CD8-positive, alpha-beta T cell (primary cell): ENCODE measurements at places on chromosomes 4 and X.

DNA sequence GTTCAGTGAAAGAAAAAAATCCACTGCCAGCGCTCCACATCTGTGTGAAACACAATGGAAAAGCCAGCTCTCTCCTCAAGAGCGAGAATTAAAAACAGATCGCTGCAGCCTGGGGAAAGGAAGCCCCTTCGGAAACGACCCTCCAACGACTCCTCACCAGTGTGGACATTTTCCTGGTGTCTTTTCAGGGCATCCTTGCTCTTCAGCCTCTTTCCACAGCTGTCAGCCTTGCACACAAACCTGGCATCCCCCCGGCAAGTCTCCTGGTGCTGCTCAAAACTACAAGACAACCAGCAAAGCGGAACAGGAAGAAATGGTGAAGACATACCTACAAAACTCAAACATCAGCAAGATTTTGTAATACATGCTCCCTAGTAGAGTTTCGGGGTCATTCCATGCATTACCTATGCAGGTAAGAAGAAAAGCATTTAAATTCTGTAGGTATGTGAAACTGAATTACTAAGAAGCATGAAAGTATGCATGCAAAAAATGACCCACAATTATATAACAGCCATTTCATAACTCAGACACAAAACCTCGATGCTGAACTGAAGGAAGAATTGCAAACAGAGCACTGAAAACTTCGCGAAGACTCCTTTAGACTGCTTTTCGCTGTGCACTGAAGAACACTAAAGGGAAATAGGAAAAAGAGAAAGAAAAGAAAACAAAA, 106.1 kb downstream of the PRDM5 start:
- DNase-seq, result no peak

GRCh38 chrX:27350476-27350875, 112.7 kb downstream of the PPP4R3C start:
- DNase-seq, result no peak

DNA sequence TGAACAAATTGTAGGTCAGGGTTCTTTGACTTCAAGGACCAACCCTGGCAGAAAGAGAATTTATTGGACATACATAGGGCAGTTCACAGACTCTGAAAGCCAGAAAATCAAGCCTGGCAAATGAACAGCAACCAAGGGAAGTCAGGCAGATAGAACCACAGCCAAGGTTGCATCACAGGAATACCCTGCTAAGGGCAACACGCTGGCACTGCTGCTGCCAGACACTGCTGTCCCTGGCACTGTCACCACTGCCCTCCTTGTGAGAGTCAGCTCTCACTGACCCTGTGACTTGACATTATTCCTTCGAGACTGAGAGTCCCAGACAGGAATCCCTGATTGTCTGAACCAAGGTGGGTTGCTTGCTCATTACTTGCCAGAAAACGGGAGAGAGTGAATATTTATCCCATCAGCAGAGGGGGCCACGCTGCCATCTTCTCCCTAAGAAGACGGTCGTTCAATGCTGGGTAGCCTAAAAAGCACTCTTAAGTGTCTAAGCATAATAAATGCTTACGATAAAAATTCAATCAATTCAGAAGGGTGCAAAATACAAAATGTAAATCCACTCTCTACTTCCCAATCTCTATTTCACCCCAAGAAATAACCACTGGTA, 23.2 kb upstream of the PTTG2 start:
- no peak for DNase-seq

DNA sequence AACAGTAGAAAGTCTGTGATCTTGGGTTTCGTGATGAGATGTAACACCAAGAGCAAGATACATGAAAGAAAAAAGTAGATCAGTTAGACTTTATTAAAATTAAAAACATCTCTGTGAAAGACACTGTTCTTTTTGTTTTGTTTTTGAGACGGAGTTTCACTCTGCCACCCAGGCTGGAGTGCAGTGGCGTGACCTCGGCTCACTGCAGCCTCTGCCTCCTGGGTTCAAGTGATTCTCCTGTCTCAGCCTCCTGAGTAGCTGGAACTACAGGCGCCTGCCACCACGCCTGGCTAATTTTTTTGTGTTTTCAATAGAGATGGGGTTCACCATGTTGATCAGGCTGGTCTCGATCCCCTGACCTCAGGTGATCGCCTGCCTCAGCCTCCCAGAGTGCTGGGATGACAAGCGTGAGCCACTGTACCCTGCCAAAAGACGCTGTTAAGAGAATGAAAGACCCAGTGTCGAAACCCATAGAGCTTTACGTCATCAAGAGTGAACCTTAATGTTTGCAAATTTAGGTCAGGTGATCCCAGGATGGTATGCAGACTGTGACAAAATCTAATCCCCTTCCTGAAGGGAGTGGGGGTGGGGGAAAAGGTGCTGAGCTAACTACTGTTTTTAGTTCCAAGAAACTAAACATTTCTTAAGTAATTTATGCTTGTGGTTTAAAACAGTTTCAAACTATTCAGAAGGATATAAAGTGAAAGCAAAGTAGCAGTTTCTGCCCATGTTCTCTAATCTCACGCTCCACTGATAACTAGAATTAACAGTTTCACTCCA, 8.0 kb downstream of the OFD1 start:
- no peak for DNase-seq

DNA sequence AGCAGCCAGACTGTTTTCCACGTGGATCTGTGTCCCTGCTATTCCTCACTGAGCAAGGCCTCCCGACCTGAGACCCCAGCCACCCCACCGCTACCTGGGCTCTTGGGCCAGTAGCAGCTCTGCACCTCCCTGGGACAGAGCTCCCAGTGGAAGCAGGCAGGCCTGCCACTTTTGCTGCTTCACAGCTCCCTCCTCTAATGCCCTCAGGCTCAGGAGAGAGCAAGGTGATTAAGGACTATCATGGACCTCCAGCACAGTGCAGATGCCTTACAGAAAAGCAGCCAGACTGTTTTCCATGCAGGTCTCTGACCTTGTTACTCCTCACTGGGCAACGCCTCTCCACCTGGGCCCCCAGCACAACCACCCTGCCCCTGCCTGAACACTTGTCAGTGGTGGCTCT, 37.0 kb downstream of the AWAT2 start:
- no peak for DNase-seq

DNA sequence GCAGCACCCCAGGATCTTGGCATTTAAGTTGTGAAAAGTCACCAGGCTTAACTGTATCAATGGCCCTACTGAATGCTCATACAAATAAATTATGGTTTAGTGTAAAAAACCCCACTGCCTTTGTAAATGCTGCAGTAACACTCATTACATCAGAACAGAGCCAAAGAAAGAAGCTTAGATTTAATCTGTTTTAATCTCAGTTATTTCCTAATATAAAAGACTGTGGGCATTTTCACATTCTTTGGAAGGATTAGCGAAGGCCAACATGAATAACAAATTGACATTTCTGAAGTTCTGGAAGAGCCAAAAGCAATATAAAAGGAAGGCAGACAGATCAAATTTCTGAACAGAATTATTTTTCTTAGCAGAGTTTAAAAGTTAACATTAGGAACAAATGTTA, 140.0 kb upstream of the HCCS start:
- DNase-seq, result no peak

GRCh38 chr4:175622887-175623286, 189.2 kb downstream of the GPM6A start:
- DNase-seq, result no peak

GRCh38 chr4:113979148-113979904, at the start of gene ARSJ:
Gene ARSJ, minus strand, starts transcription at chr4:113979647. Its CDS starts 813 bp downstream, at chr4:113978834.
- peak; percentile 9 for DNase-seq

- no peak for DNase-seq
Observed at GRCh38 chrX:41087201-41087600, 2.0 kb downstream of the USP9X start.

GRCh38 chr4:171924746-171925376, 111.7 kb downstream of the GALNTL6 start:
- DNase-seq, result no peak

DNA sequence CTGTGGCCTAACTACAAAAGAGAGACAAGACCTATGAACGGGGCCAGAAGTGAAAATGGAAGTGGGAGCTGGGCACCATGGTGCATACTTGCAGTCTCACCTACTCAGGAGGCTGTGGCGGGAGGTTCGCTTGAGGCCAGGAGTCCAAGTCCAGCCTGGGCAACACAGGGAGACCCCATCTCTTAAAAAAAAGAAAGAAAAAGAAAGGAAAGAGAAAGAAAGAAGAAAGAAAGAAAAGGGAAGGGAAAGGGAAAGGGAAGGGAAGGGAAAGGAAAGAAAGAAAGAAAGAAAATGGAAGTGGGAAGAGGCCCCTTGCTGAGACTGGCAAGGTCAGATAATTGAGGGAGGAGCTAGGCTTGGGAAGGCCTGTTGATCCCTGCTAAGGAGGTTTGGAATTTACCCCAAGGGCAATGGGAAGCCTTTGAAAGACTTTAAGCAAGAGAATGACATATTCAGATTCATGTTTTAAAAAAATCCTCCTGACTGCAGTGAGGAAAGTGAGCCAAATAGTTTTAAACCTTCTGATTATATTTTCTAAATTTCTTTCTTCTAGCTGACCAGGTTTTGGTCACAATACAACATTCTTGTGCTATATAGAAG, 17.7 kb upstream of the HERC5 start:
- DNase-seq, result no peak

DNA sequence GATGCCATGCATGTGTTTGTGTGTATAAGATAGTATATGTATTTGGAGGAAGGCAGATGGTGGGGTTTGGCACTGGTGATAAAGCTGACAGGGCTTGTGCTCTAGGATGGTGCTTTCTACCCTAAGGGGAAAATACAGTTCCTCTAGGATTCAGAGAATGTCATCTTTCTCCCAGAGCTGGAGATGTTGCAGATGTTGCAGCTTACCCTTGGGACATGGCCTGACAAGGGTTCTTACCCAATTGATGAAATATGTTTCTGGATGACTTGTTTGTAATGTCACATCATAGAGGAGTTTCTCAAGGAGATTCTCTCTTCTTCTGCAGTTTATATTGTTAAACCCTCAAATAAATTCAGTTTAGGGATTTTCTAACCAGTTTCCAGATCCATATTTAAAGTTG, 52.5 kb upstream of the PITX2 start:
- no peak for DNase-seq

- no peak for DNase-seq
Observed at GRCh38 chr4:128649161-128649560, 160.3 kb upstream of the JADE1 start.

DNA sequence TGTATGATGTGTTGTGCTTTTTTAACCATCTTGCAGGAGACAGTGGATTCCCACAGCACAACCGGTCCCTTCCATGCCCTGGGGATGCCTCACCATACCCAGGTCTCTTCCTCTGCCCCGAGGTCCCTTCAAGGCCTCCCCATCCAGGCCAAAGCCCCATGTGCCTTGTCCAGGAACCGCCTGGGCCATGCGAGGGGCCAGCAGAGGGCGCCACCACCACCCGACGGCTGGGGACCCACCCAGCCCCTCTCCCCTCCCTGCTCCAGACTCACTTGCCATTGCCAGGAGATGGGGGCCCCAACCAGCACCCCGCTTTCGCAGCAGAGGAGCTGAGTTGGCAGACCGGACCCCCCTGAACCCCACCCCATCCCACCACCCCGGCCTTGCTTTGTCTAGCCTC, 485.5 kb downstream of the TRAM1L1 start:
- no peak for DNase-seq

GRCh38 chrX:18927558-18927957, 56.4 kb downstream of the PHKA2 start:
- DNase-seq, result no peak

- no peak for DNase-seq
Observed at GRCh38 chr4:136690360-136690759, 841.9 kb downstream of the PCDH18 start.

GRCh38 chr4:23779839-23780238, 110.0 kb downstream of the PPARGC1A start:
- DNase-seq, result no peak

DNA sequence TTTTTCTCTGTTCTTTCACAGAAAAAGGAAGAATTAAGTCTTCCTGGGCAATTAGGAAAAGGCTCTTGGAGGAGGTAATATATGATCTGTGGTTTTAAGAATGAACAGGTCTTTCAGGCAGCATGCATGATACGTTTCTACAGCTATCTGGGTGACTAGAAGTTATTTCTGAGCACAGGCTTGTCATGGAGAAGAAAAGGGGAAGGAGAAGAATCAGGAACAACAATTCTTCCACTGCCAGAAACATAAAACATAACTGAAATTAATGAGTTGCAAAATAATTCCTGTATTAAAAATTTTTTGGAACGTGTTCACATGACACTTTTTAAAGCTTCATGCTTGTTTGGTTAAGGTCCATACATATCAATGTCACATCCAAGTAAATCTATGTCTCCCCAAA, 17.7 kb upstream of the STIM2 start:
- DNase-seq, result no peak

- peak; percentile 19 for DNase-seq
Observed at GRCh38 chrX:129694805-129695204, 40.0 kb upstream of the APLN start.

- DNase-seq, result no peak
Observed at GRCh38 chrX:15158736-15159406, 111.0 kb downstream of the ASB9 start.

- peak; percentile 39 for DNase-seq
Observed at GRCh38 chr4:121822796-121823504, 733 bp downstream of the CCNA2 start.

- DNase-seq, result no peak
Observed at GRCh38 chr4:154416190-154416547, 75.4 kb downstream of the DCHS2 start.

DNA sequence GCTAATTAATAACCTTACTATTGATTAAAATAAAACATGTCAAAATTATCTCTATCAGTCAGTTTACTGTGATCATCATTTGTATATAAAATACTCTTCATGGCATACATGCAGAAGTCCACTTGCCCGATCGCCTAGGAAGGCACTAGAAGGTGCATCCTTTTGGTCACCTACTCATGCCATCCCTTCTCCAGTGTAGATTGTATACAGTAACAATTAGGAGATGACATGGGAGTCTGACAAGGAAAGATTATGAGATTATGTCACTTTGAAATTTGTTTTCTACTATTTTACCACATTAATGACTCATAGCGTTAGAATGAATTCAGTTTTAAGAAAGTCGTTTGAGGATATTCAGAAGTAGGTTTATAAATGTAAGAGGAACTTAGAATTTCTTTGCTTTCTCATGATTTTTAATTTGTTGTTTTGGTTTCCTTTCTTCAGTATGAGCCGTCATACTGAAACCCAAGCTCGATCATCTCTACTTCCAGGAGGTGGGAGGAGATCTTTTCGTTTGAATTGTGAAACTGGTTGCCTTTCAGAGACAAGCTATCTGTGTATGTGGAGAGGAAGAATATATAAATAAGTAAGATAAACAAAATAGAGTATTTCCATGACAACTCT, 51.1 kb upstream of the UNC5C start:
- DNase-seq, result no peak

GRCh38 chrX:68461576-68461975, 28.3 kb upstream of the OPHN1 start:
- DNase-seq, result no peak

DNA sequence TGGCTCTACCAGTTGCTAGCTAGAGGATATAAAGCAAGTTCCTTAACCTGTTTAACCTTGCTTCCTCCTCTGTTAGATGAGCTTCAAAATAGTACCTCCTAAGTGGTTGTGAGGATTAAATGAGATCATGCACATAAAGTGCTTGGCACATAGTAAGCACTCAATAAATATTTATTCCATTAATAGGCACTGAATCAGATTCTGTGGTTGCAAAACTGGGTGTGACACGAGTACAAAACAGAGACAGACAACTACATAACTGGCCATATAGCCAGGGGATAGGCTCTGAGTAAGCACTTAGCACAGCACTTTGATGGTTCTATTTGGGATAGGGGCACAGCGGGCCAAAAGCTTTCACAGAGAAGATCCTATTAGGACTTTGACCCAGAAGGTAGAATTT, 150.3 kb downstream of the RELL1 start:
- no peak for DNase-seq
